Upper lobe of left lung (tissue), 6 donors: ENCODE measurements at places on chromosomes 5 and 9. TPM values are rescaled to one million over a fixed set of nuclear protein-coding genes. Genes with fewer than 3 reads are reported as not detected.

DNA sequence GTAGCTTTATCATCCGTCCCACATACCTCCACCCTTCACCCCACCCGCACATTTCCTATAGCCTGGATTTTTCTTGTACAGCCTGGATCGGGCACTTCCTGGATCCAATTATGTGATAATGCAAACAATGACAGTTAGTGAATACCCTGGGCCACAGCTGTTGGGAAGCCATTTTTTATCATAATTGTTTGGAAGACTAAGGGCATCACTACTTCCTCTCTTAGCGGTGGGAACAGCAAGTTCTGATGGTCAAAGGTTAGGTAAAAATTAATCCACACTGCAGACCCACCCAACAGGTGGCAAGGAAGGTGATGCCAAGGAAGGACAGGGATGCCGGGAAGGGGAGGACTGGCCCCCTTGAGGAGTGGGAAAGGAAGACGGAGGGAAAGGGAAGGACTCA lies 183.7 kb downstream of the SAXO1 start:
- DNase-seq: no peak

DNA sequence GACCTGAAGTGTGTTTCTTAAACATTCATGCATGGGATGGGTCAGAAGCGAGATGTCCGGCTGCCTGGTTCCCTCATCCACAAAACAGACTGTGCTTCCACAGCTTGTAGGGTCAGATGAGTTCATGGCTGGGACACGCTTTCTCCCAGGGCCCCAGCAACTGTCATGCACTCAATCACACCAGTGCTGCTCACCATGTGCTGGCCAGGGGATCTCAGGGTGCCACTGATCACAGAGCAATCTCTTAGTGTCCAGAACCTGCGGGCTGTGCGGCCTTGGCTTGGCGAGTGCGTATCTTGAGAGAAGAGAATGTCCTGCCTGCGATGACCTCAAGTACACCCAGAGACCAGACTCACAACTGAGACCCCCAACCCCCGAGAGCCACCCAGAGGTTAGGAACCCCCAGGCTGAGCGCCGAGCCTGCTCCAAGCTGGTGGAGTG lies 26.0 kb upstream of the FCN2 start:
- peak; percentile 14 for DNase-seq

The CKMT2 gene
- total RNA-seq: not detected

The RNF180 gene
- total RNA-seq: 17.4 TPM

The MSX2 gene
- 0.44 TPM for total RNA-seq

DNA sequence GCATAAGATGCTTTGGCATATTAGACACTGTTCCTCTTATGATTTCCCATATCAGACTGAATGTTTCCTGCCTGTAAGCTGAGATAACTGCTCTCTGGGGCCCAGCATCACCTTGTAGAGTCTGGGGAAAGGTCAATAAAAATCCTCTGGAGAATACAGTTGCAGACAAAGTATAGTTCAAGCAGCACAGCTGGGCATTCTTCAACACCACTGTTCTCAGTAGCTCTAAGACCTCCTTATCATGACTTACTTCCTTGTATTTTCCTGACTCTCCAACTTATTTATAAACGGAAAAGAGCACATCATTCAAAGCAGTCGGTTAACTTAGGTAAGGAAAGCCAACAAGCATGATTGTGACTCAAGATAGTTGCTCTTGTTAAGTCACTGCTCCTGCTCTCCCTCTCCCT lies 208.7 kb upstream of the RASEF start:
- no peak for DNase-seq

GRCh38 chr5:139439013-139439903 lies at the start of gene DNAJC18:
DNAJC18 (minus strand) TSS chr5:139439525; CDS start chr5:139439445, 80 bp downstream.
- peak; percentile 97 for DNase-seq

DNA sequence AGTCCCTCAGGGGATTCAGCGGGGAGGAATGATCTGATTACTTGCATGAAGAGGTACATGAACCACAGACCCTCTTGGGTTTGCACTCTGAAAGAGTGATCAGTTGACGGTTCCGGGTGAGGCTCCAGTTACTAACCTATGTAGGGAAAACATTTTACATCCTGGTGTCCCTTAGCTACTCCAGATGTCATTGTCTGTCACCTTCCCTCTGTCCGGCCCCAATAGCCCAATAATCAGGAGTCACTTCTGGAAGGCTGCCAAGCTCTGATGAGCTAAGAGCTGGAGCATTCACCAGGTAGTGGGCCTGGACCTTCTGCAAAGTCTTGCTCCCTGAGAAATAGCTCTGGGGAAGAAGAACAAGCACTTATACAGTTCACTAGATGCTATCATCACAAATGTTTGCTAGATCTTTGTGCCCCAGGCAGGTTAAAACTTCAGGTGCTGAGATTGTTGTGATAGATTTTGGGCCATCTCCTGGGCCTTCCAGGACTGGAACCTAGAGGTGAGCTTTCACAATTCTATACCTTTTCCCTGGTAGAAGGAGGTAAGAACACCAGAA lies 64.5 kb downstream of the ENTREP1 start:
- no peak for DNase-seq

DNA sequence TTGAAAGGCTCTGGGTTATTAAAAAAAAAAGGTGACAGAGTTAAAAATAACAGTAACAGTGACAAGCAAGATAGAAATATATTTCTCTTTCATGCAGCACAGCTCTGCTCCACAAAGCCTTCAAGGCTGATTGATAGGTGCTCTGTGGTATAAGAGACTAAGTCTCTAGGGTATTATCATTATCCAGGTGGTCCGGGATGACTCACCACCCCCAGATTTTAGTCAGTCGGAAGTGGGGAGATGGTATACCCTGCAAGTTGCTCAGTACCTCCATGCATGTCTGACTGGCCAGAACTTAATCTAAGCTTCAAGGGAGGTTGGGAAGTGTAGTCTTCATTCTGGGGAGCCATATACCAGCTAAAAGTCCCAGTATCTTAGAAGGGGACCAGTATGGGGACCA lies 76.1 kb downstream of the SLC1A3 start:
- no peak for DNase-seq

The YTHDC2 gene
- total RNA-seq: 19.6 TPM

DNA sequence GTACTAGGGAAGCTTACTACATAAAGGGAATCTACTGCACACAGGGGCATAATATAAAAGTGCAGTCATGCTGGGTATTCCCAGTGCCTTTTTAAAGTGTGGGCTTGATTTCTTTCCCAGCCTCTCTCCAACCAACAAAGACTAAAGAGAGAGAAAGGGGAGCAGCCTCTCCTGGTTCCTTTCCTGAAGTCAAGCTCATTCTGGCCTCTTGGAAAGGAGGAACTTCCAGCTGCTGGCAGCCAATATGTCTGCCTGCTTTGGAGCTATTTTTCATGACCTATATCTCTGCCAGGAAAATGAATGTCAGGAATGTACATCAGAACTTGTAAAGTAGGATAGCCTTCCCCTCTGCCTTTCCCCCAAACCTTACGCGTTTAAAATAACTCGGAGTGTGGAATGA lies 57.1 kb downstream of the RAB3C start:
- DNase-seq: no peak

The SPAAR gene
- total RNA-seq: 5.8 TPM

The DBN1 gene
- 36.2 TPM for total RNA-seq

DNA sequence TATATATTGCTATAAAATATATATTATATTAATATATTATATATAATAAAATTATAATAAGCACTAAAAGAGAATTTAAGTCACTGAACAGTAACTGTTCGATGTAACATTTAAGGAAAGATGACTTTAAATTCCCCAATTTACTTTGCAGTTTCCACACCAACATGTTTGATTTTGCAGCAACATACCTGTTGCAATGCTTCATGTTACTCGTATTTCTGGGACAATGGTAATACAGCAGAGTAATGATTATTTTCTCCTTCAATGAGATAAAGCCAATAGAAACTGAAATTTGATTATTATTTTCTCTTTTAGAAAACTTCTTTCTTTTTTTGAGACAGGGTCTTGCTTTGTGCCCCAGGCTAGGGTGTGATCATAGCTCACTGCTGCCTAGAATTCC lies 9.5 kb upstream of the NAA35 start:
- DNase-seq: no peak

GRCh38 chr5:44536650-44537260 lies 147.5 kb upstream of the FGF10 start:
- no peak for DNase-seq

DNA sequence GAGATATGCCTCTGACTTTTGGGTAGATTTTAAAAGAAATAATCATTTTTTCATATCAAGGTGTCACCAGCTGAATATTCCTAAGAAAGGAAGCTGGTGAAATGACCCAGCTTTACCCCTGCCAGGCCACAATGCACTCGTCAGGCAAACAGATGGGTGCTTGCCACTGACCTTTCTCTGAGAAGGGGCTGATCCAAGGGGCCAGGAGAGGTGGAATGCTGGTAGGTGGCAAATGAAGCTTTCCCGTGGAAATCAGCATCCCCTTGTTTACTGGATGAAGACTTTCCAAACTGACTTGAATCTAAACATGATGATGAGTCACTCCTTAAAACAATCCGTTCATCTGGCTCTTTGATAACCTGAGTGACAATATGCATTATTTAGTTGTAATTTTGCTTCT lies 44.3 kb upstream of the PLPP6 start:
- DNase-seq: no peak

DNA sequence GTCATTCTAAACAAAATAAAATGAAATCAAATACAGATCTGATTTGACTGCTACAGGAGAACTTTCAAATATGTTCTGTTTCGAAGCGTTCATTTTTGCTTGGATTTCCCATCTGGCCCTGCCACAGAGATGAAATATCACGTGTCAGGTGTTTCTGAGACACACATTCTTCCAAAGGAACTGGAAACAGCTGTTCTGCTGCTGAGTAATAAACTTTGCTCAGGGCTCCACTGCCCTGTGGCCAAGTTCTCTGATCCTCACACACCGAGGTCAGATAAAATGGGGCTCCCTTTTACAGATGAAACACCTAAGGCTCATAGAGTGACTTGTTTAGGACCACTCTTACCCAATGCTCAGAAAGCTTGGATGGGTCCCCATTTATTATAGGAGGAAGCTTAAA lies 42.5 kb downstream of the FRMPD1 start:
- no peak for DNase-seq

The IL13 gene
- not detected for total RNA-seq
